ENCODE measurements at places on chromosomes 2 and 18. TPM values are rescaled to one million over a fixed set of nuclear protein-coding genes. Genes with fewer than 3 reads are reported as not detected.
A peak's percentile ranks its signal among the peaks of the same experiment; 100 is the strongest.

The SERPINB13 gene
- not detected for total RNA-seq

The CRYGC gene
- total RNA-seq: not detected

The PRSS56 gene
- not detected for total RNA-seq

The DSC3 gene
- 2.1 TPM for total RNA-seq

DNA sequence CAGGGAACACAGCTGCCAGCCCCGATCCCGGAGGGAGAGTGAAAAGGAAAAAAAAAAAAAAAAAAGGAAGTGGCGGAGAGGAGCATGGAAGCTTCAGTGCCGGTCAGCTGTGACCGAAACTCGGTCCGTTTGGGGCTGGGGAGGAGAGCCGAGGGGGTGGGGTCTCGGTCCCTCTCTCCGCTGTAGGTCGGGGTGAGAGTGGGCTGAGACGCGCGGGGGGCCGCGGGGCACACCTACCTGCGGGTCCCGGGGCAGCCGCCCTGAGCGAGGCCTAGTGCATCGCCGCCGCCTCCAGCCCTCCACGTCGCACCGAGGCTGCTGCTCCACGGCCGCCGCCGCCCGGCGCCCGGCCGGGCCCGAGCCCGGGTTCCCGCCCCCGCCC lies 536 bp downstream of the VPS54 start:
- peak overlapping the region; percentile 85 for H3K27ac ChIP-seq
- H3K4me3 ChIP-seq: peak overlapping the region; percentile 67
- peak; percentile 49 for DNase-seq
- no peaks in the 10 kb centered on the region for H3K27me3 ChIP-seq
- no peaks in the 10 kb centered on the region for H3K36me3 ChIP-seq

- no peaks in the 10 kb centered on the region for H3K36me3 ChIP-seq
- no peaks in the 10 kb centered on the region for H3K27me3 ChIP-seq
- DNase-seq: no peak
Observed at GRCh38 chr2:129187343-129187742, 792.1 kb upstream of the RAB6C start.

GRCh38 chr2:222715742-222716141 lies 44.3 kb downstream of the MOGAT1 start:
- no peaks in the 10 kb centered on the region for H3K36me3 ChIP-seq
- peaks cover 2% of the 10 kb centered on the region for H3K4me1 ChIP-seq
- no peak overlapping the region for H3K27ac ChIP-seq
- H3K27me3 ChIP-seq: no peaks in the 10 kb centered on the region
- DNase-seq: no peak

- H3K27me3 ChIP-seq: no peaks in the 10 kb centered on the region
- H3K36me3 ChIP-seq: no peaks in the 10 kb centered on the region
- H3K4me3 ChIP-seq: no peak overlapping the region
- DNase-seq: no peak
Observed at GRCh38 chr2:150410809-150411208, 76.7 kb downstream of the RND3 start.

DNA sequence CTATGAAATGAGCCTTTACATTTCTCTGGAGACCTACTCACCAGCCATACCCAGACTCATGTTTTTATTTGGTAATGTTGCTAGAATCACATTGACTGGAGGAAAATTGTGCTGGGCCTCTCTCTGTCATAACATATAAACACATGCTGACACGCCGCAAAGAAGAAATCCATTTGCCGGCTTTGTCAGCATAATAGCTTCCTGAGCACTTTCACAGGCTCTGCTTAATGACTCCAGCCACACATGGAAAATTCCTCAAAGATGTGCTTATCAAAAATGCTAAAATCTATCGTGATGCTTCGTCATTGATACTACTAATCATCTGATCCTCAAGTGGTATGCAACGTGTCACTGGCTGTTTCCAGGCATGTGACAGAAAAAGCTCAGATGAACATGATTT lies 63.1 kb downstream of the RND3 start:
- no peaks in the 10 kb centered on the region for H3K27me3 ChIP-seq
- no peak for DNase-seq
- H3K4me3 ChIP-seq: no peak overlapping the region
- H3K27ac ChIP-seq: no peak overlapping the region
- no peaks in the 10 kb centered on the region for H3K4me1 ChIP-seq
- no peaks in the 10 kb centered on the region for H3K36me3 ChIP-seq

GRCh38 chr2:9797681-9798556 lies 45.4 kb upstream of the TAF1B start:
- H3K27ac ChIP-seq: no peak overlapping the region
- no peaks in the 10 kb centered on the region for H3K27me3 ChIP-seq
- no peak overlapping the region for H3K4me3 ChIP-seq

- no peaks in the 10 kb centered on the region for H3K36me3 ChIP-seq
- H3K4me1 ChIP-seq: peaks cover 16% of the 10 kb centered on the region
- DNase-seq: no peak
- no peak overlapping the region for H3K4me3 ChIP-seq
Observed at GRCh38 chr2:55887351-55887750, 36.2 kb downstream of the EFEMP1 start.

- H3K27me3 ChIP-seq: no peaks in the 10 kb centered on the region
- no peak for DNase-seq
- H3K4me1 ChIP-seq: peaks cover 3% of the 10 kb centered on the region
- H3K36me3 ChIP-seq: no peaks in the 10 kb centered on the region
- no peak overlapping the region for H3K4me3 ChIP-seq
Observed at GRCh38 chr2:168119515-168120141, 127.8 kb downstream of the STK39 start.
